ENCODE measurements at places on chromosomes 1 and 21.
A peak's percentile ranks its signal among the peaks of the same experiment; 100 is the strongest.

DNA sequence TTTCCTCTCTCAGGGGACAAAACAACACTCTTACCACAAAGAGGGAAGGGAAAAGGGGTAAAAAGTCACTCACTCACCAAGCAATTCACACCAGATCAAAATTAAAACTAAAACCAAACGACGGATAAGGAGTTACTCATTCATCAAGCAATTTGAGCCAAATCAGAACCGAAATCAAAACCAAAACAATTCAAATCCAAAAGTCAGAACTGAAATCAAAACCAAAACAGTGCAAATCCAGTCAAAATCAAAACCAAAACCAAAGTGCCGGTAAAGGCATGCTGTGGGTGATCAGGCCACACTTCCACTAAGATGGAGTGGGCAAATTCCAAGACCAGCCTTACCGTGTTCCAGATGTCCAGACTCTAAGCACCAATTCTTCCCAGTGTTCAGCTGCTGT is 717.9 kb downstream of the AMY1C start:
- peak; percentile 80 for DNase-seq

DNA sequence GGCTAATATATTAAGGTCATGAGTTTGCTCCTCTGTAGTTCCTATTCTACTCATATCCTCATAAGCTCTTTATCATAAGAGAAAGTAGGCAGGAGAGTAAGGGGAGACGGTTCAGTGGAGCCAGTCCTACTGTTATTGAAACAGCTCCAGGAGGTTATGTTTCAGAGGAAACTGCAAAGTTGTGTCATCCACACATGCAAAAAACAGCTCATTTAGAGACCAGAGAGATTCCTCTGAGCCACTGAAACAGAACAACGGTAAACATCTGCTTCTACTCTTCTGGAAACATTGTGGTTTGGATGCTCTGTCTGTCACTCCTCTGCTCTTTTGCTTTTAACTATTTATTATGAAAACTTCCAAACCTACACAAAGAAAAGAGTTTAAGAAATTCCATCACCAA is 66.3 kb upstream of the PPP2R5A start:
- no peak for DNase-seq

DNA sequence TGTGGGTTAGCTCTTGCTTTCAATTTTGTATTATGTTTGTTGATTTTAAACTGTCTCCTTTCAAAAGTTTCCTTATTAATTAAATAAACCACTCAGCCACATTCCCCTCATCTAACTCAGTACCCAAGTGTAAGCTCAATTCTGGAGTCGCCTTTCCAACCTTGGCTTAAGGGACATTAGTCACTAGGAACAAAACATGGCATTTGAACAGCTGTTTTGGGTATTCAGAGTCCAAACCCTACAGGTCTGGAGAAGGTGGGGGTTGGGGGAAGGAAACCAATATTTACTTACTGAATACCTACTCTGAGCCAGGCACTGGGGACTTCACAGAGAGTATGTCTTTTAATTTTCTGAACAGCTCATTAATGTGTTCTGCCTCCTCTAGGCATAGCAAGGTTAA is 117.2 kb upstream of the JUN start:
- DNase-seq = no peak

DNA sequence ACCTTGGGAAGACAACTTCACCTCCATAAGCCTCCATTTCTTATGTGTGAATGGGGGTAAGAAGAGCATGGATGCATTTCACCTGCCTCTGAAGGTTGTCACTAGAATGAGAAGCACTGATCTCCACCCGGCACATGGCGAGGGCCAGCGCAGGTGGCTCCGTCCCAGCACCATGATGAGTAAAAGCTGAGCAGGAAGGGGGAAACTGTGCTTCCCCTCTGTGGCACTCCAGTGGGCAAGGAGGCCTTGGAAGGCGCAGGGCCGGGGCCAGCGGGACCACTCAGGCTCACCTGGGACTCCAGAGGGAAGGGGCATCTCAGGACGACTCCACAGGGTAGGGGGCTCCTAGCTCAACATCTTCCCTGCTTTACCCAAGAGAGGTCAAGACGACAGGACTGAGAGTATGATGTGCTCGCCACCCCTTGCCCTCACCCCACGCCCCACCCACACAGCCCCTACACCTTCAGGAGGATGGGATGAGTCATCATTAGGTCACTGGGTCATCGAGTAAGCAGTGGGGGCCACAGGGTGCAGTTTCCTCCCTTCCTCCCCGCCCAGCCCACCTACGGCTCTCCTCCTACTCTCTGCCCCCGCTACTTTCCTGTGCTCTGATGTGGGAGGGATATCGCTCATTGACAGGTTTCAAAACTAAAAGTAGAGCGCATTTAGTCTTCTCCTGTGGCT is 112.1 kb downstream of the HIVEP3 start:
- no peak for DNase-seq

DNA sequence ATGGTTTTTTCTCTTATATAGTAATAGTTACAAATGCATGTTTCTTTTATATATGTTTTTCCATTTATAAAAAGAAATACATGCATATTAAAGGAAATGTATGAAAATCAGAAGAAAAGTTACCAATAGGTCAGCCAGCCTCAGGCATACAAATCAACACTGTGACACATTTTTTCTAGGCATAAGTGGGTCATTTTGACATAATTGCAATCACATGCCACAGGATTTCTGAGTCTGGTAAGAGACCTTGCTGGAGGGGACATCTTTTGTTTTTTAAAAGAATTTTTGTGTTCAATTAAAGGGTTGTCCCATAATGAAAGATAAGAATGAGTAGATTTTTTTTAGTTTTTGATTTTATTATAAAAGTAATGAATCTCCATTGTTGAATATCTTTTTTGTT is 473.1 kb downstream of the PCP4 start:
- DNase-seq = no peak

DNA sequence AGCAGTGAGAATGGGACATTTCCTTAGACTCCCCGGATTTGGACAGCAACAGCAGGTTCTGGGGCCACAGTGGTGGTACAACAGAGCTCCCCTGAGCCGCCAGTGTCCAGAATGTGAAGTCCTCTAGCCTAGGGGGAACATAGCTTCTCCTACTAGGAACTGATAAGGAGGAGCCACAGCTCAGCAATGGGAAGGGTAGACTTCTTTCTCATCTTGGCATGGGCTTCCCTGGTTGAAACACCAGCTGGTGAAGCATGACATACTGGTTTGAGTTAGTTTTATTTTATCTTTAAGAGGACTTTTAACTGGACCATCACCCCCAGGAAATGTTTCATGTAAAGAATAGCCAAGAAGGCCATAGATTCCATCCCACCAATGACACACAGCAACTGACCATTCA is 68.4 kb downstream of the KCNJ15 start:
- no peak for DNase-seq

DNA sequence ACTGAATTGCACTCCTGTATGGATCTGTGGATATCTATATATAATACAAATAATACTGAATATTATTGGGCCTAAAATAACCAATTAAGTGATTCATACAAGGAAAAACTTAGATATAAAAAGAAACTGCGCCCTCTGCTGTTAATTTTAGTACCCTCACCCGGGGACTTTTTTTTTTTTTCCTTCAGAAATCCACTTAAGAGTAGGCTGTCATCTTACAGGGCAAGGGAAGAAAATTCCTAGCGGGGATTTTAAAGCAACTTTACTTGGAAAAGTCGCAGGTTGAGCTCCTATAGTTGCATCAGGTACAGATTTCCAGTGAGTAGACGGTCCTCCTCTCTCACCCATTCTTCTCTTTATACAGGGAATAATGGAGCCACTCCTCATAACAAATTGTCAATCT is 1.3 kb downstream of the NTNG1 start:
- peak; percentile 61 for DNase-seq

All from OCI-M1 (cell line).